CD4-positive, alpha-beta T cell treated with Interleukin-10 for 1 hour (primary cell): ENCODE measurements at places on chromosomes 4 and X.

DNA sequence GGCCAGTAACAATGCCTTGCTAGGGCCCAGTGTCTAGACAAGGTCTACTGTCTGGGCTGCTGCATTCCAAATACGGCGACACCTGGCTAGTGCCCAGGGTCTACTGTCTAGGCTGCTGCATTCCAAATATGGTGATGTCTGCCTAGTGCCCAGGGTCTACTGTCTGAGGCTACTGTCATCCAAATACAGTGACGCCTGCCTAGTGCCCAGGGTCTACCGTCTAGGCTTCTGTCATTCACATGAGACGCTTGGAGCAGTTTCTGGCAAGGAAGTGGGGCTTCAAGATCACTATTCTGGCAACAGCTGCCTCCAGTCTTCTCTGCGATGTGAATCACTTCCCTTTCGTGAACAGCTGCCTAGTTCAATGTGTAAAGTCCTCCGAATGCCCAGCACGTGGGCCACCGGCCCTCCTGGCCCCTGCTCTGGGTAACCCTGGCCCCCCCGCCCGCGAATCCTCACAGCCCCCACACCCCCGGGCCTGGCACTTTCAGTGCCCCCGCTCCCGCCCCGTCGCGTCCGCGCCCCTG, 12.7 kb downstream of the ACOX3 start:
- DNase-seq, result no peak

- DNase-seq, result no peak
These were observed 101.9 kb downstream of the EFNB1 start for GRCh38 chrX:68930542-68931317.

GRCh38 chrX:134287346-134287745, 50.4 kb downstream of the CCDC160 start:
- no peak for DNase-seq

- no peak for DNase-seq
These were observed 5.8 kb downstream of the CPE start for GRCh38 chr4:165384598-165384997.

- DNase-seq, result no peak
These were observed 547.5 kb downstream of the SMARCA1 start for GRCh38 chrX:128975745-128976144.

DNA sequence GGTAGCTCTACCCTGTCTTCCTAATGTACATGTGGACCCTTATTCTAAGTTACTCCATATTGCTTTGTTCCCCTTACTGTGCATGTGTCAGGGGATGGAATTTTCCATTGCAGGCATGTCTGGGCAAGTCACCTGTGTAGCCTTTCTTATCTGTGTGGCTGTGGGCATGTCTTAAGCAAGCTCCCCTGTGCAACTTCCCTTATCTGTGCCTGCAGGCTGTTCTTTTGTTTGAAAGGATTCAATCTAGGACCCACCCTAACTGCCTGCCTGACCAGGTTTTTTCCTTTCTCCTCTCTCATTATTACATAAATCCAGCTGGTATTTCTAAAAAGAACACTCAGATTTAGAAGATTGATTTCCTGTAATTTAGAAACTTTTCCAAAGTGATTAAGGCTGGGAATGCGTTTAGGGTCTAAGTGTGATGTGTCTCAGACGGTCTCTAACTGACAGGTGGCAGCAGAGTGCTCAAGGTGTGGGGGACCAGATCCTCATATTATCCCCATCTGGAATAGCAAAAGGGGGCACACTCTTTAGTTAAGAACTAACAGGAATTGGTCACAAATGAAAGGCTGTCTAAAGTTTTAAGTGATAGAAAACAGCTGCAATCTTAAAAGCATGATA, 198.9 kb upstream of the PPP1R2C start:
- no peak for DNase-seq

DNA sequence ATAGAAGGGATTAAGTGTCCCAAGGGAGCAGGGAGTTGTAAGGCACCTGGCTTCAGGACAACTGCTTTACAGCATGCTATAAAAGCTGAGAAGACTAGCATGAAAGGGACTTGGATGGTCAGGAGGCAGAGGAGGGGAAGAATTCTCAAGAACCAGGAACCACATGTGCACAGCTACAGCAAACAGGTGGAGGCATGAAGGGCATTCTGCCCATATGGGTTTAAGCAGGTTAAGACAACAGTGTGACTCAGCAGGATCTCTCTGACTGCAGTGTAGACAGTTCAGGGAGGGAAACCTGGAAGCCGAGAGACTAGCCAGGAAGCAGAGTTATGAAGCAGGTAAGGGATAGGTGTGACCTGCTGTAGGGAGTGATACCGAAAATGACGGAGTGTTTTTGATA, 117.0 kb downstream of the DHRSX start:
- DNase-seq, result no peak
